ENCODE measurements at places on chromosomes 3 and 15.

GRCh38 chr15:75836959-75837334 is 6.3 kb upstream of the UBE2Q2 start:
- DNase-seq = peak; percentile 90

DNA sequence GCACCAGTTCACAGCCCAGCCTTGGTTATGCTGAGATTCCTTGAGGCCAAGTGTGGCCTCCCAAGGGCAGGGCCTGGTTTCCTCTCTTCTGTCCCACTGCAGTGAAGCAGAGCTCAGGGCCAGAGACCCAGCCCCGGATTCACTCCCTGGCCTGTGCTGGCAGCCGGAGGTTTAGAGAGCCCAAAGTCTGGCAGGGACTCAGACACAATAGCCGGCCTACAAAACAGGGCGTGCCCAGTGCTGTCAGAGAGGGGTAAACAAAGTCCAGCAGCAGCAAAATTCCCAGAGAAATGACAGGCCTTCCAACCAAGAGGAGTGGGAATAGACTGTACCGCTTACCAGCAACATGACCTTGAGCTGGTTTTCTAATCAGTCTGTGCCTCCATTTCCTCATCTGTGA is 14.0 kb downstream of the VIPR1 start:
- no peak for DNase-seq

- peak; percentile 60 for DNase-seq
Measured at GRCh38 chr3:185175370-185175987, 22.6 kb upstream of the C3orf70 start.

GRCh38 chr15:78389322-78389721 is 48.7 kb upstream of the IREB2 start:
- DNase-seq = no peak

- DNase-seq = no peak
Measured at GRCh38 chr3:32844914-32845313, 27.1 kb downstream of the TRIM71 start.

DNA sequence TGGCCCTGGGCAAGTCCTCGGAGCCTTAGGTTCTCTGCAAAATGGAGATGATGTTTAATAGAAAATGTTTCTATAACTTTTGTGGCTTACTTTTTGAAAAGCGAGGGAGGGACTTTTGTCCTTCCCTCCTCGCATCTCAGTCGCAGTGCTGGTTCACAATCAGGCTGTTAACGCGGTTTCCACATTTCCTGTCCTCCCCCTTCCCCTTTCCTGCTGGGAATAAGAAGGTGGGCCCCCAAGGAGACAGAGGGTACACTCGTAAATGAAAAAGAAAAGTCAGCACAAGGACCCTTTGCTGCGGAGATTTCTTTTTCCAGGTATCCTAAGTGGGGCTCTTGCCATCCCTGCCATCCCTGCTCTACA is 29.5 kb downstream of the ARHGAP31 start:
- DNase-seq = no peak

GRCh38 chr3:64266983-64267382 is 41.7 kb upstream of the PRICKLE2 start:
- peak; percentile 30 for DNase-seq

- DNase-seq = no peak
Measured at GRCh38 chr3:122014741-122015140, 7.3 kb downstream of the ILDR1 start.

DNA sequence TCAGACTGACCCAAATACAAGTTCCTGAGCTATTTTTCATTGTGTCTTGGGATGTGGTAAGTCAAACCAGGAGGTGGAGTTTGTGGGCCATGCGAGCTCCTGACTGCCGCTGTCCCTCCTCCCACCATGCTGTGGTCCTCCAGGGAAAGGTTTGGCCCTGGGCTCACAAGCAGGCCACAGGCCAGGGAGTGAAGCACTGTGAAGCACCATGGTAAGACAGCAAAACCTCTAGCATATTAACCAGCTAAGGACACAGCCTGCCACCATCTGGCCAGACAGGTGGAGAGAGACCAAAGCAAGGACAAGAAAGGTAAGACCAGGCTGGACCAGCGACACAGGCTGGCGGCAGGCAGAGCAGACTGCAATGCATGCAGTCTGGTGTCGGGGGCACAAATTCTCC is 15.3 kb downstream of the RAB43 start:
- no peak for DNase-seq

Measured in cardiac fibroblast (primary cell).